Lower lobe of right lung (tissue), 2 donors: ENCODE measurements at places on chromosomes 13 and 19. TPM values are rescaled to one million over a fixed set of nuclear protein-coding genes. Genes with fewer than 3 reads are reported as not detected.

- no peak overlapping the region for H3K27ac ChIP-seq
- no peak for DNase-seq
- peaks cover 60% of the 10 kb centered on the region for H3K36me3 ChIP-seq
Measured at GRCh38 chr13:45482571-45483173, 17.9 kb downstream of the COG3 start.

- H3K27ac ChIP-seq: no peak overlapping the region
- H3K4me1 ChIP-seq: peaks cover 44% of the 10 kb centered on the region
- H3K36me3 ChIP-seq: no peaks in the 10 kb centered on the region
- H3K4me3 ChIP-seq: peak overlapping the region; percentile 54
- H3K27me3 ChIP-seq: peaks cover 9% of the 10 kb centered on the region
- no peak for DNase-seq
Measured at GRCh38 chr19:1237027-1237659, 662 bp downstream of the CBARP start.

- H3K36me3 ChIP-seq: no peaks in the 10 kb centered on the region
- H3K27ac ChIP-seq: no peak overlapping the region
- H3K4me1 ChIP-seq: peaks cover 31% of the 10 kb centered on the region
- no peaks in the 10 kb centered on the region for H3K27me3 ChIP-seq
Measured at GRCh38 chr13:23654111-23655110, 84.2 kb downstream of the TNFRSF19 start.

DNA sequence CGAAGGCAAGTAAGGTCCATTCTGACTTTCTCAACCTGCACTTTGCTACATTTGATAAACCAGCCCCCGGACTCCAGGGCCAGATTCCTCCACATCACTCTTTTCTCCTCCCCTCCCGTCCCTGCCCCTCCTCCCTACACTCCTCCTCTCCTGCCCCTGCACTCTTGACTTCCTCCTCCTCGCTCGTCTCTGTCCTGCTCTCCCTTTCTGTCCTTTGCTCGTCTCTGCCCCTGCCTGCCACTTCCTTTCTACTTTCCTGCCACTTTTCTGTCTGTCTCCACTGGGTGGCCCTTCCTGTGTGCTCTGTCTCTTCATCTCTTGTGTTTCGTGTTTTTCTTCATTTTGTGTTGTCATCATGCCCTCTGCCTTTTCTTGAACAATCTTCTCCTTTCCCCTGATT is 7.0 kb downstream of the U2AF2 start:
- no peak for DNase-seq
- H3K4me1 ChIP-seq: peaks cover 30% of the 10 kb centered on the region
- H3K4me3 ChIP-seq: no peak overlapping the region
- H3K36me3 ChIP-seq: peaks cover 82% of the 10 kb centered on the region
- no peaks in the 10 kb centered on the region for H3K27me3 ChIP-seq

DNA sequence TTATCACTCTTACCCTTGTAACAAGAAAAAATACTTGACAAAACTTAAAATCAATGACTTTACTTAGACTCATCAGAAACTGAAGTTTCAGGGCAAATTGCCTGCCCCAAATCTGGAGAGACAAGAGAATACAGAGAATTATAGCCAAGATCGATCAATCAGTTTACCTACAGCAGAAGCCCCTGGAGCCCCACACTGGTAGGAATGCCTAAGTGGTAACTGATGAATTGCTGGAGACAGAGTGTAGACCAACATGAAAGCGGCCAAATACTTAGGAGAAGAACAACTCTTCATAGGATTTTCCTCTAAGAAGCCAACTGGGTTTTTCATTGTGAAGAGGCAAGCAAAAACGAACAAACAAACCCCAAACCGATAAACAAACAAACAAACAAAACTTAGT is 1430.0 kb downstream of the EFNB2 start:
- H3K27ac ChIP-seq: no peak overlapping the region
- no peaks in the 10 kb centered on the region for H3K36me3 ChIP-seq
- H3K4me1 ChIP-seq: no peaks in the 10 kb centered on the region
- H3K27me3 ChIP-seq: no peaks in the 10 kb centered on the region
- no peak overlapping the region for H3K4me3 ChIP-seq
- DNase-seq: no peak

Gene LILRB5
- 16.0 TPM for total RNA-seq

DNA sequence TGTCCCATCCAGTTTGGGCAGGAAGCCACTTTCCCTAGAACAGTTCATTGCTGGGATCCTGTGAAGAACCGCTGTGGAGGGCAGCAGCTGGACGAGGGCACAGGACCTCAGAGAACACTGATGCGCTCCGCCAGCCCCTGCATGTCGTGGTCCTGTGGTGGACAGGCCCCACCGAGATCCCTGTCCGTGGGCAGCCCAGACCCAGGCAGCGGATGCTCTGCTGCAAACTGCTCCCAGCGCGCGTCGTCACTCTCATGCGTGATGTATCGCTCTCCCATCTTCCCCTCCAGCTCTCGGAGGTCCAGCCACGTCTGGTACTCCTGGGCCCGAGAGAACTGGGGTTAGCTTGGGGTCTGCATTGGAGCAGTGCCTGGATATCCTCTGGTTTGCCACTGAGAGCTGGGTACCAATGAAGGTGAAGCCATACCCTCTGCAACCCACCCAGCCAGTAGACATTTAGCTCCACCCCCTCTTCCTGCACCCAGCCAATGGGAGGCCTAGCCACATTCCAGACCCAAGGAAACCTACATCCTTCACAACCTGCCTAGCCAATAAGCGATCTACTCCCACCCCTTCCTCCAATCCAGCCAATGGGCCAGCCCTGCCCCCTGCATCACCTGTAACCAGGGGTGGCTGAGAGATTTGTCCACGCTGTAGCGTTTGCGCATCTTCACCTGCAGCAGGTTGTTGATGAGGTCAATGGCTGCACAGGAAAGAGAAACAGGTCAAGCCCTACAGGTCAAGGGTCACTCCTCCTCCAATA is 13.6 kb upstream of the DACT3 start:
- H3K4me1 ChIP-seq: no peaks in the 10 kb centered on the region
- H3K36me3 ChIP-seq: peaks cover 73% of the 10 kb centered on the region
- H3K27me3 ChIP-seq: no peaks in the 10 kb centered on the region
- DNase-seq: no peak

- no peak overlapping the region for H3K27ac ChIP-seq
- DNase-seq: no peak
Measured at GRCh38 chr19:5093297-5093928, 124.5 kb downstream of the KDM4B start.

Gene SERPINE3
- not detected for total RNA-seq

GRCh38 chr19:6489278-6490061 is 7.9 kb upstream of the DENND1C start:
- H3K36me3 ChIP-seq: no peaks in the 10 kb centered on the region
- no peaks in the 10 kb centered on the region for H3K4me1 ChIP-seq
- no peaks in the 10 kb centered on the region for H3K27me3 ChIP-seq
- no peak overlapping the region for H3K4me3 ChIP-seq

GRCh38 chr19:14114439-14114838 is 3.1 kb downstream of the PRKACA start:
- peak overlapping the region; percentile 5 for H3K27ac ChIP-seq
- H3K4me1 ChIP-seq: peaks cover 64% of the 10 kb centered on the region
- peaks cover 2% of the 10 kb centered on the region for H3K36me3 ChIP-seq
- DNase-seq: no peak
- H3K4me3 ChIP-seq: no peak overlapping the region

Gene DAND5
- 0.32 TPM for total RNA-seq

Gene CAB39L
- 13.4 TPM for total RNA-seq

- no peak overlapping the region for H3K4me3 ChIP-seq
- peak overlapping the region; percentile 49 for H3K27ac ChIP-seq
- H3K27me3 ChIP-seq: no peaks in the 10 kb centered on the region
Measured at GRCh38 chr19:16361254-16361653, 36.6 kb downstream of the KLF2 start.

GRCh38 chr19:3039641-3040077 is 10.6 kb upstream of the TLE2 start:
- H3K4me1 ChIP-seq: peaks cover 13% of the 10 kb centered on the region
- no peaks in the 10 kb centered on the region for H3K36me3 ChIP-seq
- H3K4me3 ChIP-seq: no peak overlapping the region
- peaks cover 4% of the 10 kb centered on the region for H3K27me3 ChIP-seq
- DNase-seq: no peak
- no peak overlapping the region for H3K27ac ChIP-seq

Gene CRX
- not detected for total RNA-seq

GRCh38 chr19:3610745-3611717 is 4.4 kb upstream of the TBXA2R start:
- no peak overlapping the region for H3K27ac ChIP-seq
- H3K4me1 ChIP-seq: peaks cover 31% of the 10 kb centered on the region
- no peak for DNase-seq
- peaks cover 10% of the 10 kb centered on the region for H3K27me3 ChIP-seq

- no peak overlapping the region for H3K4me3 ChIP-seq
- H3K27ac ChIP-seq: no peak overlapping the region
- no peak for DNase-seq
Measured at GRCh38 chr19:13083627-13084026, 19.0 kb downstream of the LYL1 start.

Gene OR7C1
- total RNA-seq: 0.18 TPM

GRCh38 chr19:10826846-10827245 is 9.2 kb downstream of the TMED1 start:
- H3K27ac ChIP-seq: no peak overlapping the region
- H3K4me1 ChIP-seq: no peaks in the 10 kb centered on the region
- no peak for DNase-seq
- H3K4me3 ChIP-seq: no peak overlapping the region
- peaks cover 98% of the 10 kb centered on the region for H3K36me3 ChIP-seq
- no peaks in the 10 kb centered on the region for H3K27me3 ChIP-seq

Gene ZNF536
- 0.12 TPM for total RNA-seq

Gene ZNF497
- 2.5 TPM for total RNA-seq

- H3K27me3 ChIP-seq: no peaks in the 10 kb centered on the region
- no peak overlapping the region for H3K27ac ChIP-seq
- no peak for DNase-seq
- no peak overlapping the region for H3K4me3 ChIP-seq
Measured at GRCh38 chr19:4776436-4777211, 14.9 kb upstream of the FEM1A start.

DNA sequence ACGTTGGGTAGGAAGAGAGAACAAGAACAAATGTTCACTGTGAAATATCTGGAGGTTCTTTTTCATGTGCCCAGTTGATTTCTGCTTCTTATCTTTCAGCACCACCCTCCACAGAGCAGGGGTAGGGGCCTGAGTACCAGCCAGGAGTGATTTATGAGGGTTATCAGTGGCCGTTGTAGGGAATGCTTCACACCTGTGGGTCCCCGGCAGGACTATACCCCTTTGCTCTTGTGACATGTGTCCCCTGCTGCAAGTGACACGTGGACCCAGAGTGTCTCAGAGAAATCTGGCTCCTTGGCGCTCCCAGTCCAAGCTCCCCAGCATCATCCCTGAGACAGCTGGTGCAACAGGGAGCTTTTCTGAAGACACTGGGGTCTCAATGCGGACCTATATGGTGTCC is 29.7 kb downstream of the SIAH3 start:
- H3K36me3 ChIP-seq: no peaks in the 10 kb centered on the region
- H3K27ac ChIP-seq: no peak overlapping the region
- H3K4me3 ChIP-seq: no peak overlapping the region

Gene TPGS1
- 18.8 TPM for total RNA-seq

Gene FCER2
- total RNA-seq: 0.50 TPM

Gene DCT
- 0.18 TPM for total RNA-seq

DNA sequence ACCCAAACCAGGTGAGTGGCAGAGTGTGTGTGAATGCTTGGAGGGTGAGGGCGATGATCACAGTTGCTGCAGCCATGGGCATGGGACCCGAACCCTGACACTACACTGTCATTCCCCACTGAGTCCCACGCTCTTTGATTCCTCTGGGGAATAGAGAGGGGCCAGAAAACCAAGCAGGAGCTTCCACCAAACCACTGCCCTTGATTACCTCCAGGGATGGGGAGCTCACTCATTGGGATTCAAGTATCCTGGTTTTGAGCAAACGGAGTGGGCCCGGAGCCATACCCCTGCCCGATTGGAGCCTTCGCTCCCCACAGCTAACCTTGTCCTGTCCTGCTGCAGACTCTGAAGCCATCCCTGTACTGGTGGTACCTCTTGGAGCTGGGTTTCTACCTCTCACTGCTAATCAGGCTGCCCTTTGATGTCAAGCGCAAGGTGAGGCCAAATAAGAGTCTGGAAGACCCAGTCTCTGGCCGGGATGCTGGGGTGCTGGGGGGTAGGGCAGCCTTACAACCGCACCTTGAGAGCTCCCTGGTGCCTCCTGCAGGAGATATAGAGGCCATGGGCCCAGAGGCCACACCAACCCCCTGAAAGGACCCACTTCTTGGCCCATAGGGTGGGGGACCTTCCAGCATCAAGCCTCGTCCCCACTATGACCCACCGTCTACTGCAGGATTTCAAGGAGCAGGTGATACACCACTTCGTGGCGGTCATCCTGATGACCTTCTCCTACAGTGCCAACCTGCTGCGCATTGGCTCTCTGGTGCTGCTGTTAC is 47.3 kb downstream of the CERS4 start:
- peaks cover 37% of the 10 kb centered on the region for H3K36me3 ChIP-seq
- H3K27me3 ChIP-seq: no peaks in the 10 kb centered on the region
- no peak overlapping the region for H3K27ac ChIP-seq
- no peak for DNase-seq
- no peak overlapping the region for H3K4me3 ChIP-seq
- peaks cover 10% of the 10 kb centered on the region for H3K4me1 ChIP-seq
